ENCODE measurements at places on chromosomes 11 and 22.

DNA sequence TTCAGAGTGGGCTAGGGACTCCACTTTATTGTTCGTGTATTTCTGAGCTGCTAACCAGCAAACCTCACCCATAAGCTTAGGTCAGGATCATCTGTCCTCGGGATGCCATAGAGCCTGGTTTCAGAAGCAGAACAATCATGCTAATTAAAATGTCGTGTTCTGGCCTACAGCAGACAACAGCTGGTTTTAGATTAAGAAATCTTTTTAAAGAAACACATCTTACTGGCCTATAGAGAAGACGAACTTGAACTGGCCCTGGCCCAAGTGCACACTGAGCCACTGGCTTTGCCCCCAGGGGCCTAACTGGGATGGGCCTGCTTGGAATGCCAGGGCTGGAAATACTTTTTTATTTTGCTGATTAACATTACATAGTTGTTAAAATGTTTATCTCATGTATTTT lies 63.2 kb downstream of the ALX4 start:
- peaks cover 39% of the 10 kb centered on the region for H3K36me3 ChIP-seq
- no peaks in the 10 kb centered on the region for H3K27me3 ChIP-seq
- H3K27ac ChIP-seq: no peak overlapping the region
- no peak for DNase-seq
- no peak overlapping the region for H3K4me3 ChIP-seq

DNA sequence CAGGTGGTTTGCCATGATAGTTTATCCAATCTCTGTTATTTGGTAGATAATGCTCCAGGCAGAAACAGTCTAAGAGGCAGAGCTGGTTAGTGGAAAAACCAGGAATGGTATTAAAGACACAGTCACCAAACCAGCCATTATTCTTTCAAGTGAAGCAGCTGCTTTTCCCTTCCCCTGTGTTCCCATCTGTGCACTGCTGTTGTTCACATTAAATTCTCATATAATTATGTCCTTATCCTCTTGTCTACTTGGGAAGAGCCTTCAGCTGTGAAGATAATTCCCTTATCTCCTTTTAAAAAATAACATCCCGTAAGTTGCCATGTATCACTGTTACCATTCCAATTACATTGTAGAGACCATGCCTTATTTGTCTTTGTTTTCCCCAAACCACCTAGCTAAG lies 5.2 kb upstream of the TBCEL start:
- peaks cover 3% of the 10 kb centered on the region for H3K27me3 ChIP-seq
- H3K36me3 ChIP-seq: no peaks in the 10 kb centered on the region
- no peak overlapping the region for H3K4me3 ChIP-seq
- no peak overlapping the region for H3K27ac ChIP-seq
- H3K4me1 ChIP-seq: peaks cover under 1% of the 10 kb centered on the region

- H3K27me3 ChIP-seq: peaks cover 16% of the 10 kb centered on the region
- DNase-seq: no peak
- H3K36me3 ChIP-seq: no peaks in the 10 kb centered on the region
These were observed 53.7 kb upstream of the LRRC32 start for GRCh38 chr11:76724171-76724768.

GRCh38 chr22:46012881-46013281 lies 35.9 kb upstream of the WNT7B start:
- no peaks in the 10 kb centered on the region for H3K27me3 ChIP-seq
- peaks cover 4% of the 10 kb centered on the region for H3K4me1 ChIP-seq
- no peak overlapping the region for H3K27ac ChIP-seq
- H3K36me3 ChIP-seq: no peaks in the 10 kb centered on the region
- DNase-seq: no peak
- H3K4me3 ChIP-seq: peak overlapping the region; percentile 76

DNA sequence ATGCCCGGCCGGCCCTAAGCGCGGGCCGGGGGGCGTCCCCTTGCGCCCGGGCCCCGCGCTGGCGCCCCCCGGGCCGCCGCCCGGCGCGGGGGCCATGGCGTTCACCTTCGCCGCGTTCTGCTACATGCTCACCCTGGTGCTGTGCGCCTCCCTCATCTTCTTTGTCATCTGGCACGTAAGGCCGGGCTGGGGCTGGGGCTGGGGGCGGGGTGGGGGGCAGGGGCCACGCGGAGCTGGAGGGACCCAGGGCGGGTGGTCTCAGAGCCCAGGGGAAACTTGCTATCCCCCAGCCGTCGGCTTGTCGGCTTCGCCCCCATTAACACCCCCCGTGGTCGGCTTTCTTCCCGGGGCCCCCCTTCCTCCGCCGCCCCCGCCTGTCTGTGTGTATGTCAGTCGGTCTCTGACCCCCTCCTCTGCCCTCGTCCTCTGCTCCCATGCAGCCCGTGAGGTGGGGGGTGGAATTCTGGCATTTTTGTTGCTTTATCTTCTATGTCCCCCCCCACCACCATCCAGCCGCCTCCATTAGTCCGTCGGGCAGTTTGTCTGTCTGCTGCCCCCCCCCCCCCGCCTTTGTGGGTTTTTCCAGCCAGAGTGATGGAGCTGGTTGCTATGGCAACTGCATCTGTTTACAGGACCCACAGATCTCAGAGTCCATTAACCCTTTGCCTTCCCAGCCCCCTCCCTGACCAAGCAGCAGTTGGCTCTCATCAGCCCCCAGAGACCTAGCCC lies 552 bp downstream of the CNIH2 start:
- H3K4me3 ChIP-seq: peak overlapping the region; percentile 61
- peaks cover 20% of the 10 kb centered on the region for H3K36me3 ChIP-seq
- peaks cover 1% of the 10 kb centered on the region for H3K27me3 ChIP-seq
- H3K4me1 ChIP-seq: peaks cover 22% of the 10 kb centered on the region
- no peak overlapping the region for H3K27ac ChIP-seq

DNA sequence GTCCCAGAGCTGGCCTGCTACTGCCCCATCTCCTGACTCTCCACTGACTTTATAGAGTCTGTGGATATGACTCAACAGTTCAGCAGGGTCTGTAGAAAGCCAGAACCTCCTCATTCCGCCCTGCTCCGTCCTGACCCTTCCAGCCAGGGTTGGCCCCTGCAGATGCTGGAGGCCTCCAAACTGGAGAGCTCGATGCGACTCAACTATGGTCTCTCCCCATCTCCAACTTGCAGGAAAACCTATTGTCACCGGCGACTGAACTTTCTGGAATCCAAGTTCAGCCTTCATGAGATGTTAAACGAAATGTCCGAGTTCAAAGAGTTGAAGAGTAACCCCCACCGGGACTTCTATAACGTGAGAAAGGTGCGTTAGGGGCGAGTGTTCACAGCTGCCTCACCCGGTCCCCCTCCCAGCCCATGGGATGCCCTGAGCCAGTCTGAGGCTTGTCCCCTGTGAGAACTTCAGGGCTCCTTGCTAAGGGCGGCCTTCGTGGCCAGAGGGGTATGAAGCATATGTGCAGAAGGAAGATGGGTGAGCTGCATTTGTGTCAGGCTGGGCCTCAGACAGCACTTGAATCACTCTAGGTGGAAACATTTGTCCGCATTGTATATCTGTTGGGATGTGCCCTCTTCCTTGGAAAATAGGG lies 32.1 kb downstream of the AMPD3 start:
- H3K4me3 ChIP-seq: no peak overlapping the region
- H3K36me3 ChIP-seq: peaks cover 16% of the 10 kb centered on the region
- no peaks in the 10 kb centered on the region for H3K27me3 ChIP-seq
- no peak for DNase-seq
- peak overlapping the region; percentile 5 for H3K27ac ChIP-seq

- no peak overlapping the region for H3K4me3 ChIP-seq
- H3K36me3 ChIP-seq: no peaks in the 10 kb centered on the region
- H3K27ac ChIP-seq: no peak overlapping the region
- no peak for DNase-seq
- H3K4me1 ChIP-seq: no peaks in the 10 kb centered on the region
- H3K27me3 ChIP-seq: peaks cover 3% of the 10 kb centered on the region
These were observed 517.9 kb downstream of the TBC1D22A start for GRCh38 chr22:47280301-47280700.

- no peak for DNase-seq
- H3K27me3 ChIP-seq: no peaks in the 10 kb centered on the region
- H3K4me1 ChIP-seq: peaks cover 25% of the 10 kb centered on the region
- H3K4me3 ChIP-seq: peak overlapping the region; percentile 94
- H3K36me3 ChIP-seq: peaks cover 36% of the 10 kb centered on the region
These were observed 1.4 kb downstream of the SCO2 start for GRCh38 chr22:50523806-50524675.

GRCh38 chr11:115157247-115157646 lies 347.0 kb downstream of the CADM1 start:
- H3K27me3 ChIP-seq: peaks cover 4% of the 10 kb centered on the region
- no peak for DNase-seq
- peaks cover 4% of the 10 kb centered on the region for H3K4me1 ChIP-seq
- H3K27ac ChIP-seq: no peak overlapping the region
- no peaks in the 10 kb centered on the region for H3K36me3 ChIP-seq

DNA sequence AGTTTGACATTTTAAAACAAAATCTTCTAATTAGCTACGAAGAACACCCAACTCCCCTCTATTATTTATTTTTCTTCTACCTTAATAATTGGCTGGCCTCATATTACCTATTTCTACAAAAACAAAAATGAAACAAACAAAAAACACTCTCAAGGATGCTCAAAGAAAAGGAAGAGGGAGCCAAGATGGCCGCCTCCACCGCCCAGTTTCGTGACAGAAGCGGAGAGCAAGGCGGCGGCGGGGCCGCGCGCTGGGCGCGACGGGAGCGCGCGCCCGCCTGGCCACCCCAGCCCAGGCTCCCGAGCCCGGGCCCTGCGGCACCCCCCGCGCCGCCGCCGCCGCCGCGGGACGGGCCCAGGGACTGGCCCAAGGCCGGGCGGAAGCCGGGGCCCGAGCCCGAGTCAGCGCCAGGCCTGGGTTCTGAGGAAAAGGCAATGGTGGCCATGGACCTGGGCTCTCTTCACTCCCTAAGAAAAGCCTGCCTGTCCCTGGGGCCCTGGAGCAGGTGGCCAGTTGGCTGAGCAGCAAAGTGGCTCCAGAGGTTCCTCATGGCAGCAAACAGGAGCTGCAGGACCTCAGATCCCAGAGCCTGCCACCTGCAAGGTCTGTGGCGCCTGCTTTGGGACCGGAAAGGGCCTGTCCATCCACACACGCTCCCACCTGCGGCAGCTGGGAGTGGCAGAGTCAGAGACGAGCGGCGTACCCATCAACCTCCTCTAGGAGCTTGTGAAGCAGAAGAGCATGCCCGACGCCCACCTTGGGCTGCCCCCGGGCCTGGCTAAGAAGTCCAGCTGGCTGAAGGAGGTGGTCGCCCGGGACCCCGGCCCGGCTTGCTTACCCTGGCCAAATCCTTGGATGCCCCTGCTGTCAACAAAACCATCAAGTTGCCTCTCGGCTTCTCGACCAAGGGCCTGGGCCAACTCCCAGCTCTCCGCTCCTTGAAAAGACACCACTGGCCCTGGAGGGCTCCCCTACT lies 543.2 kb upstream of the CCDC179 start:
- DNase-seq: no peak
- no peaks in the 10 kb centered on the region for H3K36me3 ChIP-seq
- no peak overlapping the region for H3K27ac ChIP-seq
- no peak overlapping the region for H3K4me3 ChIP-seq

DNA sequence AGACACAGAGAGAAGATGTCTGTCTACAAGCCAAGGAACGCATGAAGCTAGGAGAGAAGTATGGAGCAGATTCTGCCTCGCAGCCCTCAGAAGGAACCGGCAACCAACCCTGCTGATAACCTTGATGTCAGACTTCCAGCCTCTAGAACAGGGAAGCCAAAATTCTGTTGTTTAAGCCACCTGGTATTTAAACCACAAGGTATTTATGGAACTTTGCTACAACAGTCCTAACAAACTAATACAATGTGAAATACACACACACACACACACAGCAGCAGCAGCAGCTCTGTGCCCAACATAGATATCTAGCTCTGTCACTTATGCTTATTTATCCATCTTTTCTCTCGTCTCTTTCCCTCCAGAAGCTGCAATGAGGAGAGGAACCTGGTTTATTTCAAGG lies 400.0 kb downstream of the ETS1 start:
- no peak for DNase-seq
- no peak overlapping the region for H3K4me3 ChIP-seq
- no peaks in the 10 kb centered on the region for H3K27me3 ChIP-seq
- H3K36me3 ChIP-seq: peaks cover 17% of the 10 kb centered on the region

DNA sequence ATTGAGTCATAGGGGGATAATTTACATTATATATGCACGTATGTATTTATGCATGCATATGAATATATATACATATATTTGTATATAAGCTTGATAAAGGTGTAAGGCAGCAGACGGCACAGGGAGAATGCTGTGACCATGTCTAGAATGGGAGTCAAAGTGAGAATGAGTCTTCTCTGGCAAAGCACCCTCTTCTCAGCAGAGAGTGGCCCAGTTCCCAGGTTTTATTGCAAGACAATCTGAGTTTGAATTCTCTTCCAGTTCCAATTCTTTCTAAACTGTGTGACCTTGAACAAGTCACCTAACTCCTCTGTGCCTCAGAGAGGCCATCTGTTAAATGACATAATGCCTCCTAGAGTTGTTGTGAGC lies 13.8 kb downstream of the EHF start:
- DNase-seq: no peak
- no peaks in the 10 kb centered on the region for H3K36me3 ChIP-seq
- peaks cover 24% of the 10 kb centered on the region for H3K27me3 ChIP-seq
- no peak overlapping the region for H3K27ac ChIP-seq

DNA sequence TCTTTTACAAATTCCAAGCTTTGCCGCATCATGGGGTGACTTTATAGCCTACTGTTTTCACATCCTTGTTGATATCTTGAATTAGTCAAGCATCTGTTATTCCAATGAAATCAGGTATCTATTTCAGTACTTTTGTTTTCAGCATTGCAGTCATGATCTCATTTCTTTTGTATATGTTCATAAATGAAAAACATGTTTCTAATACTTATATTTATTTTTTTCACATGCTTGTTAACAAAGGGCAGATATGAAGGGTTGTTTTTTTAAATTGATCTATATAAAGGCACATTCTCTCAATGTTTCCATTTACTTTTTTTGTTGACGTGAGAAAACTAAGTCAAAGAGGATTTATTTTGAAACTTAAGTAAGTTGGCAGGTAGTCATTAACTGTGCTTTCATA lies 964.8 kb downstream of the JRKL start:
- DNase-seq: no peak
- H3K27ac ChIP-seq: no peak overlapping the region
- no peak overlapping the region for H3K4me3 ChIP-seq
- H3K4me1 ChIP-seq: no peaks in the 10 kb centered on the region
- no peaks in the 10 kb centered on the region for H3K36me3 ChIP-seq
- no peaks in the 10 kb centered on the region for H3K27me3 ChIP-seq

DNA sequence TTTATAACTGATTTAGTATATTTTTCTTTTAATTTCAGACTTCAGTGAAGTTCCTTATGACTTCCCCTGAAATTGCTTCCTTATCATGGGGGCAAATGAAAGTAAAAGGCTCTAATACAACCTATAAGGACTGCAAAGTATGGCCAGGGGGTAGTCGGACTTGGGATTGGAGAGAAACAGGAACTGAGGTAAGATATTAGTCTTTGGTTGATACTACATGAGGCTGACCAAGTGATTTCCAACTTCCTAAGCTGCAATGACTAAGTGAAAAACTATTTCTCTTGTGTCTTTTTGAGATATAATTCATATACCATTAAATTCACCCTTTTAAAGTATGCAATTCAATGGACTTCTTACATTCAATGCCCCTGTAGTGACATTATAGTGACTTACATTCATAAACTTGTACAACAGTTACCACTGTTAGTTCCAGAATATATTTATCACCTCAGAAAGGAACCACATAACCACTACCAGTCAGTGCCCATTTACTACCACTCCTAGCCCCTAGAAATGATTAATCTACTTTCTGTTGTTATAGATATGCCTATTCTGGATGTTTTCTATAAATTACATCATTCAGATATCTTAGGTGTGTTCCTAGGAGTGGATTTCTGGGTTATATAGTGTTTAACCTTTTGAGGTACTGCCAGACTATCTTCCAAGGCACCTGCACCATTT lies 21.6 kb downstream of the AAMDC start:
- peaks cover 28% of the 10 kb centered on the region for H3K36me3 ChIP-seq
- no peaks in the 10 kb centered on the region for H3K27me3 ChIP-seq
- H3K27ac ChIP-seq: no peak overlapping the region
- no peak for DNase-seq
- no peaks in the 10 kb centered on the region for H3K4me1 ChIP-seq

- peaks cover 17% of the 10 kb centered on the region for H3K36me3 ChIP-seq
- peaks cover 35% of the 10 kb centered on the region for H3K4me1 ChIP-seq
- no peak overlapping the region for H3K27ac ChIP-seq
These were observed 55.0 kb downstream of the MICAL2 start for GRCh38 chr11:12165237-12165875.

Measured in activated CD8-positive, alpha-beta T cell treated with anti-CD3 and anti-CD28 coated beads for 36 hours (primary cell).